NCI-H1105 (cell line): ENCODE measurements at places on chromosomes 12 and 14.

GRCh38 chr12:7797698-7798398 lies 8.6 kb downstream of the NANOG start:
- DNase-seq, result no peak

- no peak for DNase-seq
Observed at GRCh38 chr14:65599375-65599774, 186.8 kb downstream of the FUT8 start.

DNA sequence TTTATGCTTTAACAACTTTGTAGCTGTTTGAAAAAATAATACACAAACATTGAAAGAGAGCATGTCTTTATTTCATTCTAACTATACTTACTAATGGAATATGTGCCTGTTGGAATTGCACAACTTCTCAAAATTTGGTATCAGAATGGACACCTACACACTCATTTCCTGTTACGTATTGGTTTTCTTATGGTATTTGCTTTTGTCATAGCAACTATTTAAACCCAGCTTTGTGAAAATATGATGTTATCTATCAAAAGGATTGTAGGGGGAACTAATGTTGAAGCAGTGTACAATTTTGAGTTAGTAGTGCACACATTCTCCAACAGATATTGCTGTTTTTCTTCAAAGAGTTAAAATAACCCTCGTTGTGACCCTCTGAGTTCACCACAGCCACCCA lies 52.6 kb downstream of the RBMS2 start:
- no peak for DNase-seq

DNA sequence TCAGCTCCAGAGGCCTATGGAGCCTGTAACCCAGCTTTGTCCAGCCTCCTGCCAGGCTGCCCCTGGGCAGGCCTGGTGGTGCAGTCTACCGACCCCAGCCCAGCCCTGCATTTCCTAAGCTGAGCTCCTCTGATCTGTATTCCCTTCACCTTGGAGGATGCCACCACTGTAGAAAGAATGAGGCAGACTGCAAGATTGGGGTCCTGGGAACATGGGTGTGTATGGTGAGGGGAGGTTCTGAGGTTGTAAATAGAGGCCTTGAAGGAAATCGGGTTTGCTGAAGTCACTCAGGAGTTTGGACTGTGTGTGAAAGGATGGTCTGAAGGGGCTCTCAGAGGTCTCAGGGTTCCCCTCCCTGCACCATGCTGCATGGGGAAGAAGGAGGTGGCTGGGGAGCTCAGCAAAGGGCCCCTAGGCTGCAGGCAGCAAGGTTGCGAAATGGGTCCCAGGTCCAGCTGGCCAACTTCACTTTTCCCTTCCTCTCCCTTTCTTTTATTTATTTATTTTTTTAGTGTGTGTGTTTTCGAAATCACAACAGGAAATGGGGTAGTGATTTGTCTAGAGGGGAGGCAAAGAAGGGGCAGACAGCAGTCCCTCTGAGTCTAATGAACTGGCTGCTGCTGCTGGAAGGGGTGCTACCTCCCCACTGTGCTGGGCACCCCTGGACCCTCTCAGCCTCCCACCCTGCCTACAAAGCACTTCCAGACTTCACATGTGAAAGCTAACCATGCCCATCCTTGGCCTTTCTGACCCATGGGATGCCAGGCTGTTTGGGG lies 1.2 kb upstream of the LRP1-AS start:
- no peak for DNase-seq

- no peak for DNase-seq
Observed at GRCh38 chr14:51118993-51119392, 24.1 kb upstream of the TRIM9 start.

- DNase-seq, result no peak
Observed at GRCh38 chr14:63764620-63765139, 36.8 kb upstream of the SGPP1 start.

DNA sequence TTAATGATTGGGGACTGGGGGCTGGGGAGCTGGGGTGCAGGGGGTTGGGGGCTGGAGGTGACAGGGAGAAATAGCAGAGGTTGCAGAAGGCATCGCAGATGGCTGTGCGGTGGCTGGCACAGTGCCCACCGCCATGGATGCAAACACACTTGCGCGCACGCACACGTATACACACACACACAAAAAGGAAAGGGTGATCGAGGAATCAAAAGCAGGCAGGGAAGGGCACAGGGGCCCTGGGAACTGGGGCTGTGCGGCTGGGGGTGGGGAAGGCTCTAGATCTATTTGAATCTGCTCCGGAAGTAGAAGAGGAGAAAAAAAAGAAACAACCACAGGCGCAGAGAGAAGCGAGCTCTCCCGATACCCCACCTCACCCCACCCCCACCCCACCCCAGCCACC lies 39.4 kb downstream of the ZFHX2 start:
- peak; percentile 79 for DNase-seq

GRCh38 chr14:41865894-41866293 lies 259.2 kb downstream of the LRFN5 start:
- DNase-seq, result no peak

- DNase-seq, result no peak
Observed at GRCh38 chr14:65434216-65434850, 21.8 kb downstream of the FUT8 start.

DNA sequence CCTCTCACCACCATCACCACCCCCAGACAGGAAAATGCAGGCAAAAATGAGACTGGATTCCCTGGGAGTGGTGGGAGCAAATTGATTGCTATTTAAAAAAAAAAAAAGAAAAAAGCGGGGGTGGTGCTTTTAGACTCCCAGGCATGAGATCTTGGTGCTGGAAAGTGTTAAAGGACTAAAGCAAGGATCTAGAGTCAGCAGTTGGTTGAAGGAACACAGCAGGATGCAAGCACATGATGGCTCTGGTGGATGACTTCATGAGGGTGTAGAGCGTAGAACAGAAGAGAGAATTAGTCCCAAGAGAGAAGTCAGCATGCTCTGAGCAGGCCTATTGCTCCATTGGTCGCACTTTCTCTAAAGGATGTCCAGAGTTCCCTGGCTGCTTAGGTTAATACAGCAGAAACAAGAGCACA lies 183.8 kb upstream of the HMGA2 start:
- no peak for DNase-seq

DNA sequence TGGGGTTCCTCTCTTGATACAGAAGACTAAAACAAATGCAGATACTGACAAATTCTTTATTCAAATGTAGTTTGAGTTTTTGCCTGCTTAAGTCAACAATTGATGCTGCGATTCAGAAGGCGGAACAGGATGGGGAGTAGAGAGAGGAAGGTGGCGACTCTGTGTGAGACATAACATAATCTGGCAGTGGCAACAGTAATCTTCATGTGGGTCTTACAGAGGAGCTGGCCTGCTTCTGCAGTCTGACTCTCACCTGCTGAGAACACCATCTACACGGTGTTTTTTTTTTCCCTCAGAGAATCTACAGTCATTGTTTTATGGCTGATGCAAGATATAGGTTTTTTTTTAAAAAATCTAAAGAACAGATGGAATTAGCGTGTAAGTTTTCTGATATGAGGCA lies 10.1 kb downstream of the CCDC92 start:
- DNase-seq, result no peak

DNA sequence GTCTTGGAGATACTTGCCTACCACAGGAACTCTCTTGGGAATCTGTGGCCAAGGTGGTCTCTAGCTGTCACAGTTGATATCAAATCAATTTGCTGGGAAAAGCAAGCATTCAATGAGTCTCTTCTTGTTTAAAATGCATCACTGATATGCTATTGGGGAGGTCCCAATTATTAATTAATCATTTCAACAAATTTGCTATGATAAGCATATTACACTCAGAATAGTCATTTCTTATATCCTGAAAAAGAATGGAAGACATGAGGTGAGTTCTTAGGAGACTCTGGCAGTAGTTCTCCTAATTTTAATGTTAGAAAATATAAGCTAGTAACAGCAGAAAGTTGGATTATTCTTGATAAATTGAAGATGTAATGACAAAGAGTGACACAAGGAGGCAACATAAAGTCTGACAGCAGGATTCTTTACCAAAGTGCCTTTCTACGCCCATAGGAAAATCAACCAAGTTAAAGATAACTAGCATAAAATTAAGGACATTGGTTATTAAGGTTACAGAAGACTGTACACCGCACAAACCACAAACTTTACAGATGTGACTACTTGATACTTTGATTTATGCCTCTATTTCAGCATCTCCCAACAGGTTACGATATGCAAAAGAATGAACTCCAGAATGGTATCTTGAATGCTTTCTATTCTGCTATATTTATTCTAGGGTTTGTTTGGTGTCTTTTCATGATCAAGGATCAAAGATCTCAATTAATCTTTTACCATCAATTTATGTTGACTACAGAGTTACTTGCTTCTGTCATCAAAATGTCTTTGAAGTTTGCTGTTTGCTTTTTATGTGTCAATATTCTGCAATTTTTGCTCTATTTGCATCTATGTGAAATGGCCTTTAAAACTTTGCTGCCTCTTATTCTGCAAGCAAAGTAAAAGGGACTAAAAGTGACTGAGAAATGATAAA lies 349.6 kb upstream of the CLEC14A start:
- no peak for DNase-seq

- no peak for DNase-seq
Observed at GRCh38 chr12:29176941-29177340, 27.9 kb downstream of the FAR2 start.

GRCh38 chr12:89622115-89622514 lies 86.5 kb downstream of the ATP2B1 start:
- DNase-seq, result no peak

- no peak for DNase-seq
Observed at GRCh38 chr14:100313464-100314230, 7.4 kb upstream of the SLC25A29 start.

GRCh38 chr12:12171991-12172511 lies 94.8 kb downstream of the LRP6 start:
- no peak for DNase-seq
